ENCODE measurements at places on chromosomes 2 and 18.

DNA sequence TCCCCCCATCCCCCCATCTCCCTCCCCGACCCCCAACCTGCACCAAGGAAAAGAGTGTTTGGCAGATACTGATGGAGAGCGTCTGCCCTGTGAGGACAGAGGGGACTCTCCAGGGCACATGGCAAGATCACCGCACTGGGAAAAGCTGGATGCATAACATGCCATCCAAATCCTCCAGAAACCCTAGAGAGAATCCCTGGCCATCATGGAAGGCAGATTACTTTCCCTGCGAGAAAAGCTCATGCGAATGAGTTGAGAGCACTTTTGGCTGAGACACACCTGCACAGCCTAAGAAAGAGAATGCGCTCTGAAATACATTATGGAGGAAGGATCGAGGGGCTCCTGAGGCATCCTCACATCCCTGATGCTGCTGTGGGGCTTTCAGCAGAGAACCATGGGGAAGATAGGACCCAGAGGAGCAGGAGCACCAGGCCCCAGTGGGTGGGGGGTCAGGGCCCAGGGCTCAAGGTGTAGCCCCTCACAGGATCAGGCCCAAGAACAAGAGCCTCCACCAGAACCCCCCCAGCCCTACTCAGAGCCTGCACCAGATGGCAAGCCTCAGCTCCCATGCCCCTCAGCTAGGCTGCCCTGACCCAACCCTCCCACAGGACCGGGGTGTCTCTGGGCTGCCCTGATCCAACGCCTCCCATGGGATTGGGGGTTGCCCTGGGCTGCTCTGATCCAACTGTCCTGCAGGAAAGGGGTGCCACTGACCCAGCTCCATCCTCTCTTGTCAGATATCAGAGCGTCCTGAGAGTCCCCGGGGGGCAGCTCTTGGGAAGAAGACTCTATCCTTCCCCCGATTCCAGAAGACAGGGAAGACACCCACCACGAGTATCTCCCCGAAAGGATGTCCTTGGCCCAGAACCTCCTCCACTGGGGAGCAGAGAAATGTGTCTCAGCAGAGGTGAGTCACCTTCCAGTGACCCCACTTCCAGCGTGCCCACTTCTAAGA lies 153.4 kb downstream of the NDUFA10 start:
- no peak for DNase-seq

- no peak for DNase-seq
These were observed 89.3 kb downstream of the TRIP12 start for GRCh38 chr2:229832510-229832898.

GRCh38 chr2:239378021-239378917 lies 22.6 kb downstream of the HDAC4 start:
- DNase-seq, result no peak

DNA sequence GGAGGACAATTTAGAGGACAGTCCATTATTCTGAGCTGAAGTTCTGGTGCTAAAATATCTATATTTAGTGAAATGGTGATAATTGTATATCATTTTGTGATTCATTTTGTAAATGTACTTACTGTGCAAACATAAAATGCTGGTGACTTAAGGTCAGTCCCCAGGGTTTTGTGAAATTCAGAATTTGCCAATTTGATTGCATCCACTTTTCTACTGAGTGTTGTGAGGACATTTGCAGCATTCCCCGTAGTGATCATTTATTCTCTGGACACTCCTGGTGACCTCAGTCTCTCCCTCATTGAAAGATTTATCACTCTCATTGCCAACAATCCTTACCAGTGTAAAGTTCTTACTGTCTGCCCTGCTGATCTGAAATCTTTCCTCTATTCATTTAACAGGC lies 98.2 kb downstream of the SOCS6 start:
- no peak for DNase-seq

DNA sequence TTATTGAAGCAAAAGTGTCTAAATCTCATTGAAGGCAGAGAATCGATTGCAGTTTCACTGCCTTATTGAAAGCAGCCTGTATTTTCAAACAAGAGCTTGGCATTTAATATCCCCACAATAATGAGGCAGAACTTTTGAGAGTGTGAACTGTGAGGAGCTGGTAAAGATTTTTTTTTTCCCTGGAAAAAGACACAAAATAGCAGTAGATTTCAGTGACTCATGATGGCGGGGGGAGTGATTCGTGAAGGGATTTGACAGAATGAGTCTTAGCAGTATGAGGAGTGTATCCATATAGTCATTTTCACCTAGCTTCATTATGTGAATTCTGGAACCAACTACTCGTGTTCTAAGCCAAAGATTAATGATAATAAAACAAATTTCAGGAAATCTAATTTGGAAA lies 242.9 kb downstream of the ARL6IP6 start:
- DNase-seq, result no peak

GRCh38 chr2:216083464-216084281 lies 2.0 kb downstream of the TMEM169 start:
- no peak for DNase-seq

GRCh38 chr2:15094161-15094560 lies 461.6 kb downstream of the LRATD1 start:
- no peak for DNase-seq

- no peak for DNase-seq
These were observed 84.3 kb downstream of the EFEMP1 start for GRCh38 chr2:55839182-55839819.

- no peak for DNase-seq
These were observed 56.2 kb downstream of the EDAR start for GRCh38 chr2:108932736-108933332.

- no peak for DNase-seq
These were observed 6.9 kb downstream of the UGT1A10 start for GRCh38 chr2:233643128-233643527.

Data from stimulated activated CD8-positive, alpha-beta memory T cell treated with anti-CD3 and anti-CD28 coated beads, Interleukin-2, amount 100 ng/mL, for 1 hour (primary cell).